A673 (cell line): ENCODE measurements at places on chromosomes 16 and 17. TPM values are rescaled to one million over a fixed set of nuclear protein-coding genes. Genes with fewer than 3 reads are reported as not detected.

GPS2 gene
- total RNA-seq: 116 and 133 TPM in 2 replicates

- H3K4me1 ChIP-seq: peaks cover 13% of the 10 kb centered on the region
- DNase-seq: peak; percentile 31
- no peaks in the 10 kb centered on the region for H3K36me3 ChIP-seq
- no peaks in the 10 kb centered on the region for H3K27me3 ChIP-seq
- H3K27ac ChIP-seq: no peak overlapping the region
- H3K4me3 ChIP-seq: no peak overlapping the region
These were observed 35.4 kb downstream of the CDRT15 start for GRCh38 chr17:14201021-14201987.

PPP1R27 gene
- total RNA-seq: not detected in 2 replicates

DNA sequence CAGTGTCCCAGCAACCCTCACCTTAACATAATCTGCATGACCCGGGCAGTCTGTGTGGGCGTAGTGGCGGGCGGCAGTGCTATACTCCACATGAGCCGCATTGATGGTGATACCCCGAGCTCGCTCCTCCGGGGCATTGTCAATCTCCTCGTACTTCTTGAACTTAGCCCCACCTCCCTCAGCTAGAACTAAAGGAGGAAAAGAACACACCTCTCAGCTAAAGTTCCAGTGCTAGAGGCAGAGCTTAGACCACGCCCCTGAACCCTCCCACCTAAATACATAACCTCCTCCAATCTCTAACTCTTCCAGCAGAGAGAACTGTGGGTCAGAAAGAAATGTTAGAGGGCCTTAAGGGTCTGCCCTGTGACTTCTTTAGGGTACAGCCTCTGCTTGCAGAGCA is 855 bp downstream of the TUFM start:
- peak; percentile 77 for DNase-seq
- H3K27me3 ChIP-seq: no peaks in the 10 kb centered on the region
- H3K36me3 ChIP-seq: peaks cover 33% of the 10 kb centered on the region
- no peaks in the 10 kb centered on the region for H3K4me1 ChIP-seq
- H3K27ac ChIP-seq: peak overlapping the region; percentile 82

OTOP3 gene
- total RNA-seq: not detected in 2 replicates

DNA sequence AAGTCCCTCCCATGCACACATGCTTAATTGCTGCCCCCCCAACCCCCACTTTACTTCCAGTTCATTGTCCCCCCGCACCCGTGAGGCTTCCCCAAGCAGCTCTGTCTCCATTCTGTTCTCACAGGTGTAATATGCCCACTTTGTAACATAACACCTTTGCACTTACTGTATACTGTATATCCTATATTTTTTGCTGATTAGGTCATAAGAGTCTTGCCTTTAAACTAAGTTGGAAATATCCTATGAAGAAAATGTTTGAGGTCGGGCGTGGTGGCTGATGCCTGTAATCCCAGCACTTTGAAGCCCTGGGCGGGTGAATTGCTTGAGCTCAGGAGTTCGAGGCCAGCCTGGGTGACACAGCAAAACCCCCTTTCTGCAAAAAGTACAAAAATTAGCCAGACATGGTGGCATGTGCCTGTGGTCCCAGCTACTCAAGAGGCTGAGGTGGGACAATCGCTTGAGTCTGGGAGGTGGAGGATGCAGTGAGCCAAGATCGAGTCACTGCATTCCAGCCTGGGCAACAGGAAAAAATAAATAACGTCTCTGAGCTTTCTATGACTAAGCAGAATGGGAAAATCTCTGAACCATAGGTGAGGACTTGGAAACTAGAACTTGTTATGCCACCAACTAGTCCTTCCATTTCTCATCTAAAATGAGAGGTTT is 76.1 kb downstream of the TNRC6C start:
- H3K4me1 ChIP-seq: peaks cover 10% of the 10 kb centered on the region
- peaks cover 5% of the 10 kb centered on the region for H3K36me3 ChIP-seq
- no peaks in the 10 kb centered on the region for H3K27me3 ChIP-seq
- no peak overlapping the region for H3K4me3 ChIP-seq

CACNG5 gene
- 0.88 and 3.1 TPM in 2 replicates for total RNA-seq

DNA sequence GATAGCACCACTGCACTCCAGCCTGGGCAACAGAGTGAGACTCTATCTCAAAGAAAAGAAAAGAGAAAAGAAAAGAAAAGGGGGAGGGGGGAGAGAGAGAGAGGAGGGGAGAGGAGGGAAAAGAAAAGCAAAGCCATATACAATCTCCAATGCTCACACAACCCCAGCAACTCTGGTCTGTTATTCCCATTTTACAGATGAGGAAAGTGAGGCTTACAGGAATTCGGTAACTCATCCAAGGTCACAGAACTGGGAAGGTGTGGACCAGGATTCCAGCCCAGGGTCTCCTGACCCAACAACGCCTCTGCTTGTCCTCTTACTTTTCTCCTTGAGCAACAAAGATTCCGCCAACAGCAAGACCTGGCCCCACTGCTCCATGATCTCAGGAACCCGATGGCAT is 13.0 kb downstream of the PLA2G10 start:
- no peak for DNase-seq
- H3K36me3 ChIP-seq: no peaks in the 10 kb centered on the region
- no peak overlapping the region for H3K4me3 ChIP-seq
- H3K27ac ChIP-seq: no peak overlapping the region
